ENCODE measurements at places on chromosomes 3 and 15.
A peak's percentile ranks its signal among the peaks of the same experiment; 100 is the strongest.

DNA sequence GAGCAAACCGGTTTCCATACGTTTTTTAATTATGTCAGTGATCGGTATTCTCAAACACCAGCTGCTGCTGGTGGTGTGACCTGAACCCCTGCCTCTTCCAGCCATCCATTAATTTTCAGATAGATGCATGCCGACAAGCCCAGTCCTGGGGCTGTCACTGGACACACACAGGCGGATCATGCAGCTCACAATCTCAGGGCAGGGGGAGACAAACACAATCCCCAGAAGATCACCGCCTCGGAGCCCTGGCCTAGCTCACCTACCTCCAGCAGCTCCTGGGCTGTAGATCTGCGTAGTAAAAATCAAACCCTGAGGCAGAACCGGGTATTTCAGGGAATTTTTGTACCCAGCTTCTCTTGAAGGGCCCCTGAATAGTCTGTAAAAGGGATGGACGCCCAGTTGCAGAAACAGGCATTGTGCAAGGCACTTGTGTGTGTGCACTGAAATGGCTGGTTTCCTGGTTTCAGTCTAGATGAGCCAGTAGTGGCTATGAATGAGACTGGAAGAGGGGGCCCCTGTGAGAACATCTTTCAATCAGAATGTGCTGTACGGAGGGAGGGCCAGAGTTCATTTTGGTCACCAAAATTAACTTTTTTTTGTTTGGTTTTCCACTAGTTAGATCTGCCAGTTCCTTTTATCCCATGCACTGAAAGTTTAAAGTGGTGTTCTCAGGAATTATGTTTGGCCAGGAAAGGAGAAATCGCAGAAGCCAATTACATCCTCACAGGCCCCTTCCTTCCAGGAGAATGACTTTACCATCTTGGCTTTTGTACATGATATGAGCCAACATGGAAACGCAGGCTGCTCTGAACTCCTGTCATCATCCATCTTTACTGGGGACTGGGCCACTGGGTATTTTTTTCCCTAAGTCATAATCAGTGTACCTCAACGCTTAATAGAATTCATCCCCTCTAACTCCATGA lies 55.0 kb upstream of the RPL32 start:
- no peak for DNase-seq

GRCh38 chr15:94453227-94453988 lies 222.0 kb downstream of the MCTP2 start:
- no peak for DNase-seq

- DNase-seq: peak; percentile 24
Observed at GRCh38 chr15:73560501-73561117, 72.6 kb downstream of the NPTN start.

DNA sequence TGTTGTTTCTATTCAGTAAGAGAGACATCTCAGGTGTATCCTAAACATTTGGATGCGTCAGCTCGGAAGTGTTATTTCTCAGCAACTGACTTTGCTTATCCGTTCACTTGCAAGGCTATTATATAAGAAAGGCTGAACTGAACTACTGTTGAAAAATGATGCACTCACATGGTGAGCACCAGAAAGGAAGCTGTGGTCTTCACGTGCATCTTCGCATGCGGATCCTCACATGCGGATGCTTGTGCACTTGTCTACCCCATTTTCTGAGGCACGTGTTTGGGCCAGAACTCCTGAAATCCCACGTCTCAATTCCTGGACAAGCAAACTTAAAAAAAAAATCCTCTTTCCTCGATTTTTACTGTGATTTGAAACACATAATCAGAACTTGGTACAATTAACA lies 63.2 kb downstream of the PDZRN3 start:
- no peak for DNase-seq
